ENCODE measurements at places on chromosomes 5 and 9.

GRCh38 chr5:154642499-154643245, 112.5 kb upstream of the LARP1 start:
- peak; percentile 49 for DNase-seq

DNA sequence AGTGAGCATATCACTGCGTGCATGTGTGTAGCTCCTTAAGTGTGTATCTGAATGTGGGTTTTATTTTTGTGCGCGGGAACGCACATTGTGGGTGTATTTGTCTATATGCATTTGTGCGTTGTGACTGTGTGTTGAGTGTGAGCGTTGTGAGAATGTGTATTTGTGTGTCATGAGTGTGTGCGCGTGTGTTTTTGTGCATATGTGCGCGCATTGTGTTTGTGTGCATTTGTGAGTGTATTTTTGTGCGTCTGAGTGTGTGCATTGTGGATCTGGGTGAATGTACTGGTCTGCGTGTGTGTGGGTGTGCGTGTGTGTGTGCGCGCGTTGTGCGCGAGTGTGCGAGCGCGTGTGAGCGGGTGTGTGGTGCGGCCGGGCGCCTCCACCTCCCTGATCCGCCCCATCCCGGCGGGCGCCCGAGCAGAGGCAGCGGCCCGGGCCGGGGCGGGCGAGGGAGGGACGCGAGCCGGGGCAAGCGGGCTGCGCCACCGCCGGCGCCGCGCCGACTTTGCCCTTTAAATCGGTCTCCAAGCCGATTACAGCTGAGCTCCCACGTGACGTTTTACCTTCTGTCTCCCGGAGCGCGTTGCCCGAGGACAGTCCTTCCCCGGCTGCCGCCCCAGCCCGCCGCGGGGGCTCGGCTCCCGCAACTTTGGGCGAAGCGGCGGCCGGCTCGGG, at the start of gene RASGRF2:
Gene RASGRF2 (plus strand): TSS at position 596 of the 675 bp plus-strand sequence. CDS start 376 bp downstream, outside the sequence.
- DNase-seq = peak; percentile 38

DNA sequence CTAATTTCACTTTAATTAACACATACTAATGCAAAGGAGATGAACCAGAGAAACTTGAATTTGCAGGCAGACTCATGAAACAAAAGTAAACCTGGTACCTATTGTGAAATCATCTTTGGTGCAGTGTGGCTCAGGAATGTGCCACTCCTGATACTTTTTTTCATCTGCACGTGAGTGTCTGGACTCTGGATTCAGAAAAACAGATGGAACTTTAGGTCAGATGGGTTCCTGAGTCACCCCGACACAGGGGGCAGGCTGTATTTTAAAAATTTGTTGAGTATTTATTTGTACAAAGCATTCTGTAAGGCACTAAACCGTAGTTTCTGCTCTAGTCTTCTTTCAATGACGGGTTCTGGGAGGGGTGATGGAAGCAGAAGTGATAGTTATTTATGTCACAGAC, 52.2 kb upstream of the TUT7 start:
- peak; percentile 58 for DNase-seq

- DNase-seq = no peak
These were observed 108.7 kb downstream of the JAKMIP2 start for GRCh38 chr5:147673791-147674190.

GRCh38 chr5:127186657-127187056, 103.9 kb upstream of the MEGF10 start:
- peak; percentile 21 for DNase-seq

DNA sequence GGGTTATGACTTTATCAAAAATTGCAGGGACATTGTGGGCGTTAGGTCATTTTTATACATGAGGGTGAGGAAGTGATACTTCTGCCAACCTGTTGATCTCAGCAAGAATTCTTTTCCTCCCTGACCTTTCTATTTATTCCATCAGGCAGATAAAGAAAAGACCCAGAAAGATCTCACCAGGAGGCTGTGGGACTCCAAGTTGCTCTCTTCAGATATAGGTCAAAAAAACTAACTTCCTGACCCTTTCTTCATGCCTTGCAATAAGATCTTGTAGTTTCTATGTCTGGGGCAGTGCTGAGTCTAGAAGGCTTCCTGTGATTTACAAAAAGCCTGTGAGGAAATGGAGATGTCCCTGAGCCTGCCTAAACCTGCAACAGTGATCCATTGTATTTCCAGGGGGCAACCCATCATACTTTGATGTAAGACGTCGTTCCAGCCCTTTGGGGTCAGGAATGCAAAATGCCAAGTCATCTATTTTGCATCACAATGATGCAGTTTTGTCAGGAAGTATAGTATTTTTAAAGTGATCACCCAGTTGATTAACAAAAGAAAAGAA, 22.0 kb upstream of the PIK3R1 start:
- DNase-seq = no peak

DNA sequence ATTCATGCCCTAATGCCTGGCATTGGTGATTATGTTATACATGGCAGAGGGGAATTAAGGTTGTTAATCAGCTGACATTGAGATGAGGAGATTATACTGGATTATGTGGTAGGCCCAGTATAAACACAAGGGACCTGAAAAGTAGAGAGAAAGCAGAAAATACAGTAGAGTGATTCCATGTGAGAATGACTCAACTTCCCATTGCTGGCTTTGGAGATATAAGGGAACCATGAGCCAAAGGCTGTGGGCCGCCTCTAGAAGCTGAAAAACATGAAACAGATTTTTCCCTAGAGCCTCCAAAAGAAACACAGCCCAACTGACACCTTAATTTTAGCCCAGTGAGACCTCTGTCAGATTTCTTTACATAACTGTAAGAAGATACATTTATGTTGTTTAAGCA, 65.0 kb upstream of the CTXN3 start:
- DNase-seq = peak; percentile 20

GRCh38 chr9:115422932-115423440, 305.0 kb upstream of the TNC start:
- peak; percentile 59 for DNase-seq
